ENCODE measurements at places on chromosomes 2 and 18. TPM values are rescaled to one million over a fixed set of nuclear protein-coding genes. Genes with fewer than 3 reads are reported as not detected.

The SLC19A3 gene
- 1.0 TPM for total RNA-seq

DNA sequence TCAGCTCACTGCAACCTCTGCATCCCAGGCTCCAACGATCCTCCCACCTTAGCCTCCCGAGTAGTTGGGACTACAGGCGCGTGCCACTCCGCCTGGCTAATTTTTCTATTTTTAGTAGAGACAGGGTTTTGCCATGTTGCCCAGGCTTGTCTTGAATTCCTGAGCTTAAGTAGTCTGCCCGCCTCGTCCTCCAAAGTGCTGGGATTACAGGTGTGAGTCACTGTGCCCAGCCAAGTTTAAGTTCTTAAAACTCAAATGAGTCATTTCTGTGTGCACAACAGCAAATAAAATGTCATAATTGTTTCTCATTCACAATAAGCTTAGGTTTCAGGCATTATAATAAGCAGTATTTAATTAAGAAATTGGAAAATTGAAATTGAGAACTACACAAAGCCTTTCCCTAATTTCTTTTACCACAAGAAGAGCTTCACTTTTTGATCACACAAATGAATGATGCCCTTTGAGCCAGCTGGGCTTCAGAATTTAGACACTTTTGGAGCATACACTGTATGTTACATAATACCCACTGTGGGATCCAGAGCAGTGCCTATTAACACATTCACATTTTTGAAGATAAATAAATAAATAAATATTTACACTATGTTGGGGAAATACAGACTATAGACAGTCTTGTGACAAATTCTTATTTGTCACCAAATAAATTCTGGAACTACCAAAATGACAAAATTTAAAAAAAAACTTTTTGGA lies 8.6 kb upstream of the ME2 start:
- no peak for DNase-seq

- no peak for DNase-seq
Observed at GRCh38 chr18:75745147-75745546, 317.6 kb upstream of the SMIM21 start.

The NEU2 gene
- not detected for total RNA-seq

DNA sequence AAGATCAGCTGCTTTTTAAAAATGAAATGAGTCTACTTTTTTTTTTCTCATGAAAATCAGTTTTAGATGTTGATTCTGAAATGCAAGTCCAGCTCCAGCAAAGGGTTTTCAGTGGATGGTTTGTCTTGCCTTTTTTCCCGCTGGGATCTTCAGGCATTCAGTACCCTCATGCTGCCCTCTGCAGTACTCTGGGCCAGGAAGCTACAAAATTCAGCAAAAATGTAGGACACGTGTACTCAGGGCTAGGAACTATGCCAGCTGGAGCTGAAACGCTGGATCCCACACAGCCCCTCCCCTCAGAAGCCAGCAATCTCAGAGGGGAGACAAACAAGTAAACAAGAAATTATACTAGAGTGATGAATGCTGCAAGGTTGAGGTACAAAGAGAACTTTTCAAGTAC lies 97.3 kb downstream of the MMADHC start:
- no peak for DNase-seq

DNA sequence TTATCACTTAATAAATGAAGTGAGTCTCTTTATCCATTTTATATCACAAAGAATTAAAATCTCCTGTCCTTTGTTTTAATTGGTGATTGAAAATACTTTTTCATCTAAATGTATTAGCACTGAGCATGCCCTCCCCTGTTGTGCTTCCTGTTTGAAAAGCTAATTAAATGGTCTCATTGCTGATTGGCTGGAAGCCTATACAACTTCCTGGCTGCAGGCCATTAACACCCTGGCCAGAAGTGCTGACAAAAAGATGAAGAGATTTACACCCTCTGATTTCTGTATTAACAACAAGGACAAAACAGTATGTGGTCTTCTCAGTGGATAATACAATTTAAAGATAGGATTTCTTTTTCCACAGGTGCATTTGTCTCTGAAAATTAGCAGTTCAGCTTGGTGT lies 548.0 kb downstream of the DCC start:
- DNase-seq = no peak

DNA sequence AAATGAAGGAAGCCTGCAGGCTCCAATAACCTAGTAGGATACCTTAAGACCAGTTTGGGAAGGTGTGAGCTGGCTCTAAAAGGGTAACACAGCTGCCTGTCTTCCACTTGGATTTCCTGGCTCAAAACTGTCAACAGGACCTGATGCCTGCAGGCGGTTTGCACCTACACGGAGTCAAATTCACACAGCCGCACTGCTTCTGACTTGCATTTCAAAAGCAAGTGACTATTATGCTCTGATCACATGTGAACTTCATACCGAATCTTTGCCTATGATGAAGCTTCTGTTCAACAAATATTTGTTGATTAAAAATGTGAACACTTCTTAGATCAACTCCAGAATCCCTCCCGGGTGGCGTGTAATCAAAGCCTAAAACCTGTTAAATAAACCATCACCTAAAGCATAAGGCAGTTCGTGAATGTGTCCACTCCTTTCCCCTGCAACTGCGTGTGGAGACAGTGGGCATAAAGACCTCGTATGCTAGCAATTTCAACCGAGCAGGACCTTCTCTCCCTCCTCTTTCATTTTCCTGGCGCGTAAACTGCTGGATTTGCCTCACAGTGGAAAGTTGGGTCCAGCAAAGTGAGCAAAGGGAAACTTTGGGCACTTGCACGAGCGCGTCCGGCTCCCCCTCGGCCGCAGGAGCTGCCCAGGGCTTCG lies 784 bp downstream of the CRACDL start:
- no peak for DNase-seq

The KIF1A gene
- total RNA-seq = 43.7 TPM

DNA sequence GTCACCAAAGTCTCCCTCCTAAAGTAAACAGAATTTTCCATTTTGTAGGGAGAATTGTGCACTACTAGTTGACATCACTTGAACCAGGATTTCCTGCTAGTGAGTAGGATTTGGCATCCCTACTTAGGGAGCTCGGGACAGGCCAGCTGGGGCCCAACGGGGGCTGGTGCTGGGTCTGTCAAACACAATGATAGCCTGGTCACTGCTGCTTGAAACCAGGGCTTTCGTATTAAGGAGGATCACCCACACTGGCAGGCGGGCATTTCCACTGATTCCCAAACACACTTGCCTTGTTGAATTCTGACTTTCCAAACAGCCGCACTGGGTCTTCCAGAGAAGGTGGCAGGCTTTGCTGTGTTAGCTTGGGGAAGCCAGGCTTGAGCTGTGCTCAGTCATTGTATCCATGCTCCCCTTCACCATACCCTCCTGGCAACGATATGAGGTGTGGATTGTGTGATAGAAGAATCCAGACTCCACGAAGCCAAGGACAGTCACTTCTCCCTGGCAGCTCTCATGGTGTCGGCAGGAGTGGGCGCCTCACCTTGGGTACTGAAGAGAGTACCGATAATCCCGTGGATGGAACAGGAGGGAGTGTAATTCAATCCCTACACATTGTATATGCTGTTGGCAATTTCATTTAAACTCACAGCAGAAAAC lies 7.5 kb downstream of the GDF7 start:
- DNase-seq = no peak

The CMPK2 gene
- total RNA-seq = 1.8 TPM

DNA sequence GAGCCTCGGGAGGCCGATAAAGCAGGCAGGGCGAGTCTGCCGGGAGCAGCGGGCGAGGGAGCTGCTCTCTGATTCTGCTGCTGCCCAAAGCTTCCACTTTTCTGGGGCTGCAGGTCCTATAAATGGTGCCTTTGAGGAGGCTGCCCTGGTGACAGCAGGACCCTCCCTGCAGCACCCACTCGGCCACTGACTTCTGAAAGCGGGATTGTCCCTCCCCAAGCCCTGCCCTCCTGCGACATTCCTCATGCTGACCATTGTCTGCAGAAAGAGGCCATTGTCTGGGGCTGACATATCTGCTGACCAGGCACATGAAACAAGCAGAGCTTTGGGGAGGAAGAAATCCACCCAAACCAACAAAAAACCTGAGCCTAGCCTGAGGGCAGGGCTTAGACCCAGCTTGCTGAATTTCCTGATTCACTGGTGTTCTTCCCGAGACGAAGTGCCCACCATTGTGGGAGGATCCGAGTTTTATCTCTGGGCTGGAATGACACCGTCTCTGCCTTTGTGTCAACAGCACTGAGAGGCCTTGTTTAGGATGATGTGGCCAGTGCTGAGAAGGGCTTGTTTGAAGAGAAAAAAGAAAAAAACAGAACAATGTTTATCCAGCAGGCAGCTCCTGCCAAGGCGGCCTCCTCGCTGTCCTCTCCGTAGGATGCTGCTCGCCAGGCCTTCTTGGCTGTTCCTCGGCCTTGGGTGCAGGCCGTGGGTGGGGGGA lies 129.7 kb downstream of the MYCN start:
- no peak for DNase-seq

The DRC1 gene
- total RNA-seq = not detected

DNA sequence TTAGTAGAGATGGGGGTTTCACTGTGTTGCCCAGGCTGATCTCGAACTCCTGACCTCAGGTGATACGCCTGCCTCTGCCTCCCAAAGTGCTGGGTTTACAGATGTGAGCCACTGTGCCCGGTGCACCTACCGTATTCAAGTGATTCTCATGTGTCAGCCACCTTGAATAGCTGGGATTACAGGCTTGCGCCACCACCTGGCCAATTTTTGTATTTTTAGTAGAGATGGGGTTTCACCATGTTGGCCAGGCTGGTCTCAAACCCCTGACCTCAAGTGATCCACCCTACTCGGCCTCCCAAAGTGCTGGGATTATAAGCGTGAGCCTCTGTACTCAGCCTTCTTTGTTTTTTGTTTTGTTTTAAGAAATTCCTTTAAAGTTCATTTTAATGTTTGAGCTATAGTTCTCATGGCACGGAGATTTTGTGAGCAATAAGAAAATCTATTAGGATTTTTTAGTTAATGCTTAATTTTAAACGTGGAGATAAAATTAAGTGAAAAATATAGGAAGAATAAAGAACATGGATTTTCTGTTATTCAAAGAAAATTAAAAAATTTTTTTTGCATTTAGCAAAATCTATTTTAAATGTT lies 242.6 kb downstream of the PHLPP1 start:
- no peak for DNase-seq

- DNase-seq = no peak
Observed at GRCh38 chr2:33391529-33392255, 84.8 kb upstream of the RASGRP3 start.

The MLPH gene
- total RNA-seq = 27.1 TPM

DNA sequence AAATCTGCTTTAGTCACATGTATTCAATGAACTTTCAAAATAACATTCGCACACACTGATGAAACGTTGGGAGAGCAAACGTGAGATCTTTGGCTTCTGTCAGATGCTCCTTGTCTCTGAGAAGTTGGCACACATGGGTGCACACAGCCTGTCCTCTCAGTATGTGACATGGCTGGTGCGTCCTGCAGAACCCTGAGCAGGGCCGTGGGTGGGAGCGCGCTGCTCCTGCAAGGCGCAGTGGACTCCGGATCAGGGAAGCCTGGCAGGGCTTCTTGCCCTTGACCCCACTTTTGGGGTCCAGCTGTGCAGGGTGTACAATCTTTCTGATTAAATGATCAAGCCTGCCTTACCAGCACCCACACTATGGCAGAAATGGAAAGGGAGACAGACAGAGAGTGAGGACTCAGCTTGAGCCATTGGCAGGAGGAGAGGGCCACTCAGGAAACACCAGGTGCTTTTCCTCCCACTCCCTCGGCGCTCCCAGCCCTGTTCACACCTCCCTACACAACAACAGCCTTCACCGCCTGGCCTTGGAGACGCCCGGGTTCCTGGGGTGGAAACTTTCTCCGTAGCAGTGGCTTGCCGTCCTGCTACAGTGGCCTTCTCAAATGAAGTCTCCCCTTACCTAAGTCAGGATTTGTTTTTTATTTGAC lies 108.4 kb upstream of the SNTG2 start:
- DNase-seq = no peak

DNA sequence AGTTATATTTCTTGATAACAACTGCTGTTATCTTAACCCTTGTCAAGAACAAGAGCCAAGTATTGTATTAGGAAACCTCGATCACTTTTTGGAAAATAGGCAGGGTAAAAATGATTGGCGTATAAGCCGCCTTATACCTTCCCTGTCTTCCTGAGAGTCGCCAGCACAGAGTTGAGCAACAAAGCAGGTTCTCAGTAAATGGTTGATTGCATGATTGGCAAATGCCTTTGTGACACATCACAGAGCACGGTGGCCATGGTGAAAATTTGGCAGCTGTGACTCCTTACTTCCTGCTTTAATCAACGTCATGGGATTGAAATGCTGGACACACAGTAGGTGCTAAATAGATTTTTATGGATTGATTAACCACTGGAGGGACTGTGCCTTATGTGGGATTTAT lies 3.9 kb upstream of the KLHL29 start:
- DNase-seq = peak; percentile 76

The HRH4 gene
- total RNA-seq = not detected

DNA sequence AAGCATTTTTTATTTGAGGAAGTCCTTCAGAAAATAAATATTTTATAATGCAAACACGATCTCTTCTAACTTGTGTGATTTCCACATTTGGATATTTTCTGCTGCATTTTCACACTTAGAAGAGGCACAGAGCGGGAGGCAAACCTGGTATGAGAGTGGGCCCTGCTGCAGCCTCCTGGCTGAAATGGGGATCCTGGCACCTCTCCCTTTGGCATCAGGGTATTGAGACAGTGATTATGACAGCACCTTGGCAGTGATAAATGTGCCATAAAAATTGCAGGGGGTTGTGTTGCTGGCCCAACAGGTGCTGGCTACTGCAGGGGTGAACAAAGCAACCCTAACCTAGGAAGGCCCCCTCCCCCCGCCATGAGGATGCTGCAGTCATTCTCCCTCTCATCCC lies 128.6 kb downstream of the TSN start:
- DNase-seq = no peak

- DNase-seq = no peak
Observed at GRCh38 chr2:187525163-187525900, 28.9 kb downstream of the TFPI start.

GRCh38 chr2:174493549-174494331 lies 6.9 kb upstream of the GPR155 start:
- no peak for DNase-seq

The COL4A3 gene
- total RNA-seq = 2.7 TPM

DNA sequence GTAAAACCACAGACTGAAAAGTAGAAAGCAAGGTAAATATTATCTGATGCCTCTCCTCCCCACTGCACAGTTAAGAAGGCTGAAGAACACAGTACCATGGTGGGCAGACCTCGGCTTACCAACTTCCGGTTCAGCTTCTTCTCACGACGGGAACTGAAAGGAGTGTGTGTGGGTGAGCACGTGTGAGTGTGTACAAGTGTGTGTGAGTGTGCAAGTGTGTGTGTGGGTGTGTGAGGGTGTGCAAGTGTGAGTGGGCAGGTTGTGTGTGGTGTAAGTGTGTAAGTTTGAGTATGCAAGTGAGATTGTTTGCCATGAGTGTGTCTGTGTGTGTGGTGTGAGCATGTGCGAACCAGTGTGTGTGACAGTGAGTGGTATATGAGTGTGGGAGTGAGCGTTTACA lies 103.5 kb downstream of the ADD2 start:
- no peak for DNase-seq

Data from right atrium auricular region (tissue), 2 donors.